OCI-LY7 (cell line): ENCODE measurements at places on chromosomes 13 and 19. TPM values are rescaled to one million over a fixed set of nuclear protein-coding genes. Genes with fewer than 3 reads are reported as not detected.
A peak's percentile ranks its signal among the peaks of the same experiment; 100 is the strongest.

GRCh38 chr13:31485183-31485582 is 254.1 kb upstream of the RXFP2 start:
- no peak for DNase-seq

GRCh38 chr13:21517576-21517975 is 58.5 kb upstream of the ZDHHC20 start:
- DNase-seq: no peak

ZNF649 gene
- total RNA-seq: 2.4 and 3.6 TPM in 2 replicates

- peak; percentile 44 for DNase-seq
These were observed 72.2 kb downstream of the CDADC1 start for GRCh38 chr13:49319951-49320350.

PSG3 gene
- not detected in 2 replicates for total RNA-seq

DNA sequence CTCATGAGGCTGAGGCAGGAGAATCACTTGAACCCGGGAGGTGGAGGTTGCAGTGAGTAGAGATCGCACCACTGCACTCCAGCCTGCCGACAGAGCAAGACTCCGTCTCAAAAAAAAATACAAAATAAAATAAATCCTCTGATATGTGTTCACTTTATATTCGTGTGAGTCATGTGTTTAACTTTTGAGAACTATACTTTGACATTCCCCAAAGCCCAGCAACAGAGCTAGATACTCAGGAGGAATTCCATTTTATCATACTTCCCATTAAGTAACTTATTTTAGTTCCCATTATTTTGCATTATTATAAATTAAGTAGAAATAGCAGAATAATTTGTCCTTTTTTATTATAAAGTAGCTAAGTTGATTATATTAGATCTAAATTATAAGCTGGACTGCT is 3.3 kb upstream of the CHAMP1 start:
- DNase-seq: no peak

GRCh38 chr13:76992548-76993001 is 694 bp downstream of the CLN5 start:
- peak; percentile 48 for DNase-seq

- DNase-seq: peak; percentile 96
These were observed 5.6 kb upstream of the DPF1 start for GRCh38 chr19:38229585-38230073.
